ENCODE measurements at places on chromosomes 7 and 10.

- DNase-seq, result no peak
These were observed 30.6 kb downstream of the PALD1 start for GRCh38 chr10:70508912-70509756.

- DNase-seq, result no peak
These were observed 545.2 kb downstream of the SORCS1 start for GRCh38 chr10:106619346-106619745.

GRCh38 chr7:74598558-74598957 is 59.0 kb upstream of the GTF2I start:
- DNase-seq, result no peak

- no peak for DNase-seq
These were observed 9.7 kb downstream of the IFIT3 start for GRCh38 chr10:89337484-89337883.

DNA sequence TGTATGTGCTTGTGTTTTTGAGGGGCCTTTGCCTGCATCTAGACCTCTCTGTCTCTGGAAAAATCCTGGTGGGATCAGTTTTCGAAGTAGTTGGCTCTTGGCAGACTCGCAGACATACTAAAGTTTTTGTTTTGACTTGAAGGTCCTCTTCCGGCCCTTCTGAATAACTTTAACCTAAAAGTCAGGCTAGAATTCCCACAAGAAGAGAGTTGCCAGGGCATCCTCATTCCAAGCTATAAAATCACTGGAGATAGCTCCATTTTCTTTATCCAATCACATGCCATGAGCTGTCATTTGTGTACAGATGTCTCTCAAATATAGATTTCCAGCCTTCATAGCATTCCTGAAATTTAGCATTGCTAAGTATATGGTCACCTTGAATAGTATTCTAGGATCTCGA is 967.8 kb downstream of the LRMDA start:
- DNase-seq, result no peak

DNA sequence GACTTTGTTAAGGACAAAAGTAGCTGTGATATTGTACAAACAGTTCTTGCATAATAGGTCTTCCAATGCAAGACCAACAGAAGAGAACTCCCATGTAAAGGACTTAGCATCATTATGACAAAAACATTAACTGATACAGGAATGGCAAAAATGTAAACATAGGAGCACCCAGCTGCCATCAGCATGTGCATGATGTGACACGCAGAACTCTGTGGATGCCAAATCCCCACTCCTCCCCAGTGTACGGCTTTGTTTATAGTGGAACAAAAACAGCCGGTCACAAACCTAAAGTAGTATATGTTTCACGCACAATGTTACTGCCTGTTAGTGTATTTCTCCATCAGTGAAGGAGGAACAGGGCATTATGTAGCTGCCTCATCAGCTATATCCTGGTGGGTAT is 316.0 kb upstream of the AOAH start:
- no peak for DNase-seq

DNA sequence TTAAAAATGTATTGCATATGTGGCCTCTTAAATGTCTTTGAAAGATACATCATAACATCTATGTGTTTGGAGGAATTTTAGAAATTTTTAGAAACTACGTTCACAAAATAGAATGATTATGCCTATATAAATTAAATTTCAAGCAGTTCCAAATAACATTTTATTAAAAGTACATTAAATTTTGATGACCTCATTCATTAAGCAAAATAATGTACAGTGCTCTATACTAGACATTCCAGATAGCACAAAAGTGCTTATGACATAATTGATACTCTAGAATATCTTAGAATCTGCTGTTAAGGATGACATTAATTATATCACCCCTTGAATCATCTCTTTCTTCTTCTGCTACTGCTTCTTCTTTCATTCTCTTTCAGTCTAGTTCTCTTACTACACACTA is 528.9 kb downstream of the GFRA1 start:
- no peak for DNase-seq

DNA sequence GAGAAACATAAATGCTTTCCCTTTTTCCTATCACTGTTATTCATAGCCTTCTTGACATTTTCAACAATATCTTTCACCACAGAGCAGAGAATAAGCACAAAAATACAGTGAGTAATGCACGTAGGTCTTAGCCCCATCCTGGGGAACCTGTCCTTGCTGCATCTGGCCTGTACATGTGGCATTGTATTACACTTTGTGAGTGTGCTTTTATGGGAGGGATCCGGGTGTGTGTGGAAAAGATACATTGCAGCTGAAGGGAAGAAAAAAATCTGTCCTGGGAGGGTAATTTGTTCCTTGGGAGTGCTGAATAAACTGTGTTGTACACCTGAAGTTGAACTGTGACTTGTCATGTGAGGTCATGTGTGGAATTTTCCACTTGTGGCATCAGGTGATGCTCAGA is 422.7 kb upstream of the LRGUK start:
- DNase-seq, result no peak

GRCh38 chr7:114148779-114149178 is 230.0 kb upstream of the PPP1R3A start:
- DNase-seq, result no peak

DNA sequence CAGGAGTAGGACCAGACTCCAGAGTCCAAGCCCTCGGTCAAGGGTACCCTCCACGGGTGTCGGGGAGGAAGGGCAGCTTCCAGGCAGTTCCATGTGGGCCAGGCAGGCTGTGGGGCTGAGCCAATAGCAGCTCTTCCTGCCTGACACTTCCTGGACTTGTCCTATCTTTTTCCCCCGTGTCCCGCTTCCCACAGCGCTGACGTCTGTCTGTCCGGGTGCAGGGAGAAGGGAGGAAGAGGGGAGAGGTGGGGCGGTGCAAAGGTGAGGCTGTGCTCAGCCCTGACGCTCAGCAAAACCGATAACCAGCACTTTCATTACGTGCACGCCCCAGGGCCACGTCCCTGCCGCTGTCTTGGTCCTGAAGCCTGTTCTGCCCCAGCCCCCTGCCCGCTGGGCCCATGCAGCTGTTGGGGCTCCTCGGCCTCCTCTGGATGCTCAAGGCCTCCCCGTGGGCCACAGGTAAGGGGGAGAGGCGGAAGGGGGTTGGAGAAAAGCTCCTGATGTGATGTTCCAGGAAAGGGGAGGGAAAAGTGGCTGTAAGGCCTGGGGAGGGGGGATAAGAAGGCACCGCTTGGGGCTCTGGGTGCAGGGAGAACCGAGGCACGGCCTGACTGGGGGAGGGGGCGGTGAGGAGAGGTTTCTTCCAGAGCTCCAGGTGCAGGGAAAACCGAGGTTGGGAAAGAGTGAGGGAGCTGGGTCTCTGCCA is at the start of gene MUC3A:
Gene MUC3A (plus strand): TSS at position 308 of the 706 bp plus-strand sequence. CDS start 91 bp downstream, at position 399.
- DNase-seq, result no peak

DNA sequence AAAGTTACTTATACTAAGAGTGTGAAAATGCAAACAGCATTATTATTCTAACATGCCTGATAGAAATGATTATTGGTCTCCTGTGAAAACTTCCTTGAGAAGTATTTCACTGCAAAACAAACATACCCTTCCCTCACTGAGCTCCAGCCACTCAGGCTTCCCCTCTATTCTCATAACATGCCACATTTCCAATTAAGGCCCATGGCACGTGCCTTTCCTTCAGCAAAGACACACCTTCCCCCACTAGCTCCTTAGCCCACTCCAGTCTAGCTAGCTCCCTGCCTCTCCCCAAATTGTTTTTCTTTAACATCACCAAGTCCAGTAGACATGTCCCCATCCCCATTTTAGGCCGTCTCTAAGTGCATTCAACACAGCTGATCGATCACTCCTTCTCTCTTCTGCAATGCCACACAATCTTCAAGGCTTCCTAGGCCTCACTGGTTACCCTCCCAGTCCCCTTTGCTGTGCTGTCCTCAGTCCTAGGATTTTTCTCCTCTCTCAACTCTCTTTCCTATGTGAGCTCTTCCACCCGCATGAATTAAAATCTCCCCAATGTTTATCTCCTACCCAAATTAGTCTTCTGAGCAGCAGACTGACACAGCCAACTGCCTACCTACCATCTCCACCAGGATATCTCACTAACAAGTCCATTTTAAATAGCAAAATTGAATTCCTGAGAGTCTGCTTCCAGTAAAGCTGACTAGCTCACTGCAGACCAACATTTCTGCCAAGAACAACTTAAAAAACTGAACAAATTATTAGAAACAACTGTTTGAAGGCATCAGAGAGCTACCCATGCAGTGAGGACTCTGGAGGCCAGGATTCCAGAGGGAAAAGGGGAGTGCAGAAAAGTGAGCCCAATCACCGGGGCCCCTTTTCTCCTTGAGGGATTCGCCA is 11.9 kb downstream of the CYTH3 start:
- no peak for DNase-seq

DNA sequence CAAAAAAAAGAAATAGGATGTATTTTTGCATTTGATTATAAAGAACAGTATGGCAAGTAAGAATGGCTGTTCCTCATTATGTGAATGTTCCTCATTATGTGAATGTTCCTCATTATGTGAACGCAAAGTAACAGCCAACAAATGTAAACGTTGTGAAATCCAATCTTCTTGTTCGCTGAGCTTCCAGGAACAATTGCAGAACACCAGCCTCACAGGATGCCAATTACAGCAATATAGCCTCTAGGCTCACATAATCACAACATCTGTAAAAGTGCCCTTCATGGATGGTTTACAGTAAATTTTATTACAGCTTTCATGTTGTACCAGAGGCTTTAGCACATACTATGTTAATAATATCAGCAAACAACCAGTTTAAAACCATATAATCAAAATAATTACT is 71.6 kb downstream of the THSD7A start:
- peak; percentile 45 for DNase-seq

DNA sequence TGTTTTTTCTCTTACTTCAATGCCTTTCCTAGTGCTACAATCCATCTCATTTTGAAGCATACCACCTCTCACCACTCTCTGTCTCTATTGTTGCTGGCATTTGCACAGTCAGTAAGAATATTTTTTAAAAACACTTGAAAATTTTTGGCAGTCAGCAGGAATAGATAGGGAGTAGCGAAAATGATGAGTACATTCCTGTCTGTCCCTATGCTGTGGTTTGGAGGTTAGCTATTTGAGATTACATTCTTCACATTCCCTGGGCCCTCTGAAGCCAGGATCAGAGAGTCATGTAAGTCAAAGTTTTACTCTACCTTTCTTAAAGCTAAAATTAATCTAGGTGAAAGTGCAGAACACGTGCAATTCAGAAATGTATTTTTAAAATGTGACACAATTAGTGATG is 53.0 kb upstream of the MAGI2 start:
- DNase-seq, result peak; percentile 47

GRCh38 chr7:116497708-116498107 is 1.8 kb upstream of the CAV2 start:
- no peak for DNase-seq

GRCh38 chr10:75014516-75015230 is 96.8 kb upstream of the SAMD8 start:
- DNase-seq, result no peak

DNA sequence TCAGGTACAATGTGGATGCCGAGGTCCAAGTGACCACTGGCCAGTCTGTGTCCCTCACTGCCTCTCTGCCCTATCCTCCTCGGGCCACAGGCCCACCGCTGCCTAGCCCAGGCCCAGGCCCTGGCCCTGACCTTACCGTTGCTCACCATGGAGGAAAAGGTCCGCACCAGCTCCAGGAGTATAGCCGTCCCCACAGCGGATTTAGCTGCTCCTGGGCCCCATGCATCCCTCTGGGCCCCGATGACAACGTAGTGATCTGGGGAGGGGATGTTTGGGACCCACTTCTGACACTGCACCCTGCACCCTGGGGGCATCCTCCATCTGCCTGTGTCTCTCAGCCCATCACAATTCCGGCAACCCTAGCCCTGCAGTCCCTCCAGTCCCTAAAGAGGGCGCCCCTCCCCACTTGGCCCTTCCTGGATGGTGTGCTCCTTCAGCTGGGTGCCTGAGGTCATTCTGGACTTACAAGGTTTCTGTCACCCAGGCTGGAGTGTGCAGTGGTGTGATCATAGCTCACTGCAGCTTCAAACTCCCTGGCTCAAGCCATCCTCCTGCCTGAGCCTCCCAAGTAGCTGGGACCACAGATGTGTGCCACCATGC is 12.1 kb downstream of the TFR2 start:
- no peak for DNase-seq

DNA sequence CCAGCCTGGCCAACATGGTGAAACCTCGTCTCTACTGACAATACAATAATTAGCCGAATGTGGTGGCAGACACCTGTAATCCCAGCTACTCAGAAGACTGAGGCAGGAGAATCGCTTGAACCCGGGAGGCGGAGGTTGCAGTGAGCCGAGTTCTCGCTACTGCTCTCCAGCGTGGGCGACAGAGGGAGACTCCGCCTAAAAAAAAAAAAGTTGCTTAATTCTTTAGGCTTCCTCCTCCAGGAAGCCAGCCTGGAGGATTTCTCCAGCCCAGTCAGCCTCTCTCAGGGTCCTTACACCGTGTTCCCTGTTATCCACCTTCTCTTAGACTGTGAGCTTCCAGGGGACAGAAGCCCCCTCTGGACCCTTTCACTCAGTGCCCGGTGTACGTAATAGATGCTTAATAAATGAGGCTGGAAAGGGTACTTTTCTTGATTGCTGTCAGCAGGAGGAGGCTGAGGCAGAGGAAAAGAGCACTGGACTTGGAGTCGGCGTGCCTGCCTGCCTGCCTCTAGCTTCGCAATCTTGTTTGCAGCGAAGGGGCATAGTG is 16.4 kb upstream of the NODAL start:
- no peak for DNase-seq

DNA sequence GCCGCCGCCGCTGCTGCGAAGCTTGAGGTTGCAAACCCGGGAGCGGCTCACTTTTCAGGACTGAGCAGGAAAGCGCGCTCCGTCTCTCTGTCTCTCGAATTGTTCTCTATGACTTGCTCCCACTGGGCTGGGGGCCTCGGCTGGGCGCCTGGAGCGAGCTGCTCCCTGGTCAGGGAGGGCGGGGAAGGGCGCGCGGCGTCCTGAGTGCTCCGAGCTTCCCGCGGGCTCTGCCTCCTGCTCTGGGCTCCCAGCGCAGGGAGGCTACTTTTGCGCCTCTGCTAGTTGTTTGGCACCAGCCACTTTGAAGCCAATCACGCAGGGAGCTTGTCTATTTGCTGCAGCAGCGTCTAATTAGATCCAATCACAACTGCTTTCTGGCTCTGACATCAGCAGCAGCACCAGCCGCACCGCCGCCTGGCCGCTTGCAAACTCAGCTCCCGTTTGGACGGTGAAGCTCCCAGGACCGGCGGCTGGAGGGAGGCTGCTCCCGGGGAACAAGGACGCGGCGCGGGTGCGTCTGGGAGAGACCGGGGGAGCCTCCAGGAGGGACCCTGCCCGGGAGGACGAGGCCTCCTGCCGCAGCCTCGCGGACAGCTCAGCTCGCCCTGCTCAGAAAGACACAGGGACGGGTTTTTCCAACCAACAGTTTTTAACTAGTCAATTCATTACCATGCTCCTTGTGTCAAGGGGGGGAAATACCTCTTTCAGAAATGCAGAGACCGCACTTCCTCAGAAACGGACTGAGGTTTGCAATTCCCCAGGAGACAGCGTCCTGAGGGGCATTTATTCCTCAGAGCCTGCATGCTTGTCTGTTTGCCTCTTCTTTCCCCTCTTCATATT is at the start of gene ADARB2:
Gene ADARB2 (minus strand): TSS at position 304 of the 840 bp plus-strand sequence.
- DNase-seq, result no peak

DNA sequence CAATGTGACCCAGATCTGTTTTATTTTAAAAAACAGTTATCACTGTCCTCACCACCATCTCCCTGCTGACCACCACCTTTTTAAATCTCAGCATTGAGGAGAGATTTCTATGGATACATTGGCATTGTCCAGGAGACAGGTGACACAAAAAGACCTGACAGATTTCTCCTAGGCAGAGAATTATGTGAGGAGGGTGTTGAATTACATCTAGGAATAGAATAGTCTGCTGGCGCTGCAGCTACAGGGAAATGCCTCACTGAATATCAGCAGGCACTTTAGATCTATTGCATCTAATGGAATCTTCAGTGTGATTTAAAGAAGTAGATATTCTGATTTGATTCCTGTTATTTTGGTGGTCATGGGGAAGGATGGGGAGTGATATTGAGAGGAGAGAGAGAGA is 593.5 kb downstream of the NRG3 start:
- no peak for DNase-seq

All from fibroblast of skin of left quadriceps (primary cell).